ENCODE measurements at places on chromosomes 5 and 9.

DNA sequence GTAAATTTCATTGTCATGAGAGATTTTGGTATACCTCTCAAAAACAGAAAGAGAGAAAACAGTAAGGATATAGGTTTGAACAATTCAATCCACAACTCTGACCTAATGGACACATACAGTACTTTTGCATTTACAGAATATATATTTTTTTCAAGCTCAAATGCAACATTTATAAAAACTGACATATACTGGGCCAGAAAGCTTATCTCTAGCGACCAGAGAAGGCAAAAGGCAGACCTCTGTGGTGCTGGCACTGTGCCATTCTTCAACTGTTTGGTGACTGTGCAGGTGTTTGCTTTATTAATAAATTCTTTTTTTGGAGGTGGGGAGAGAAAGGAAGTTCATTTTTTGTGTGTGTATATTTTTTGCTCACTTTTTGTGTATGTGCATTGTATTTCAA lies 6.0 kb upstream of the PLAC8L1 start:
- no peak for DNase-seq

GRCh38 chr9:118364266-118365106 lies 660.3 kb downstream of the TLR4 start:
- DNase-seq: no peak

- no peak for DNase-seq
Measured at GRCh38 chr9:128250839-128251731, 24.7 kb downstream of the GOLGA2 start.

DNA sequence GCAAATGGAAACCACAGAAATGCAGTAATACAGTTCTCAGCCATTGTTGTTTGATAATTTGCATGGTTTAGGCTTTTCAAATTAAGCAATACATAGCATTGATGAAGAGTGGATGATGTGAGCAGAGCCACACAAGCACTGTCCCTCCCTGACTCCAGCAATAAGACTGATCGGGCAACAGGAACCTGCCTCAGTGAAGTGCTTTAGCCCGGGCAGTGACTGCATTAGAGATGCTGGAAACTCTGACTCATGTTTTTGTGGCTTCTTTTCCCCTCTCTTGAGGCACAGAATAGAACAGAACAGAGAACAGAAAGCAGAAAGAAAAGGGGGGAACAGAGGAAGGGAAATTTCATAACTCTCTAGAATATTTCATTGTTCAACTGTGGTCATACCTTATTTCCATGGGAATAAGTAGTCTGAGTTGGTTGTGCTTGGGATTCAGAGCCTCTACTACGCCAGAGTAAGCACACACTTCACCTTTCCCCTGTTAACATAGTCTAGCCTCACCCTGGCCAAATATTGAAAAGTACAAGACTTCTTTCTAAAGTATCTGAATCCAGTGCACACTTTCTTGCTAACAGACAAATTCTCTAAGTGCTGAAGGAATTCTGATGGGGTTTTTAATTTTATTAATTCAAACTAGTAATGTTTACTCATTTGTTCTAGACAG lies 164.8 kb upstream of the VCAN start:
- DNase-seq: peak; percentile 48

GRCh38 chr9:77731930-77732329 lies 83.8 kb upstream of the GNA14 start:
- no peak for DNase-seq

Measured in GF-D8 (cell line).